Thoracic aorta (tissue), 2 donors: ENCODE measurements at places on chromosomes 3 and 15. TPM values are rescaled to one million over a fixed set of nuclear protein-coding genes. Genes with fewer than 3 reads are reported as not detected.

The SPESP1 gene
- total RNA-seq: 2.7 TPM

- H3K36me3 ChIP-seq: no peaks in the 10 kb centered on the region
- no peaks in the 10 kb centered on the region for H3K4me1 ChIP-seq
- no peak overlapping the region for H3K4me3 ChIP-seq
- no peak overlapping the region for H3K27ac ChIP-seq
- DNase-seq: no peak
- no peaks in the 10 kb centered on the region for H3K27me3 ChIP-seq
Measured at GRCh38 chr3:158220575-158220974, 110.7 kb downstream of the RSRC1 start.

DNA sequence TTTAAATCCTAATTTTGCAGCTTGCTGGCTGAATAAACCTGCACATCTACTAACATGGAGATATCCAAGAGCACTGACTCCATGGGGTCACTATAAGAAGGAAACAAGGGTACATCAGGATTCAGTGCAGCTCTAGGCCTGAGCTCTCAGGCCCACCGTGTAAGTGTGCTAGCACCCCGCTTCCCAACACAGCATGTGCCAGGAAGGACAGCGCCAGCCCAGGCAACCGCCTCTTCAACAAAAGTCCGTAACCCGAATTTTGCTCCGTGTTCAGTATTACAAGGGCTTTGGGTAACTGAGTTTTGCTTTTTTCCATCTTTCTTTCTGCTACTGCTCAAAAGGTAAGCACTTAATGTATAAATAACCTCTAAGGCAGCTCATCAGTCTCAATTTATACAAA lies 89.8 kb downstream of the LRIG1 start:
- H3K4me3 ChIP-seq: no peak overlapping the region
- DNase-seq: no peak
- H3K27ac ChIP-seq: no peak overlapping the region
- no peaks in the 10 kb centered on the region for H3K27me3 ChIP-seq
- peaks cover 22% of the 10 kb centered on the region for H3K36me3 ChIP-seq

DNA sequence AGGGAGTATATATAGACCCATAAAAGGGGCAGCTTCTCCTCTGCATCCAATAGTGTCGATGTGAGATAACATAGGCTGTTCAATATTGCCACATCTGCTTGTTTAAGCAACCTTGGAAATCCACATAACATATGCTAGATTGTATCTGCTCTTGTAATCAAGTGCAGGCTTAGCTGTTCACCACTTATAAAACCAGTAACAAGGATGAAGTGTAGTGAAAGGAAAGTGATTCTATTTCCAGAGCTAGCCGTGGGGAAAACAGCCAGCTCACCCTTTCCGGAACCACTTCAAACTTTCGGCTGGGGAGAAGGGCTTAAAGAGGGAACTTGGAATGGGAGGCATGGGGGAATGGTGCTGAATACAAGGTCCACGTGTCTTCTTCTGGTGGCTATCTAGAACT lies 204.0 kb downstream of the TAFA4 start:
- no peak overlapping the region for H3K4me3 ChIP-seq
- H3K27me3 ChIP-seq: no peaks in the 10 kb centered on the region
- H3K27ac ChIP-seq: no peak overlapping the region

The GNB5 gene
- 27.9 TPM for total RNA-seq

DNA sequence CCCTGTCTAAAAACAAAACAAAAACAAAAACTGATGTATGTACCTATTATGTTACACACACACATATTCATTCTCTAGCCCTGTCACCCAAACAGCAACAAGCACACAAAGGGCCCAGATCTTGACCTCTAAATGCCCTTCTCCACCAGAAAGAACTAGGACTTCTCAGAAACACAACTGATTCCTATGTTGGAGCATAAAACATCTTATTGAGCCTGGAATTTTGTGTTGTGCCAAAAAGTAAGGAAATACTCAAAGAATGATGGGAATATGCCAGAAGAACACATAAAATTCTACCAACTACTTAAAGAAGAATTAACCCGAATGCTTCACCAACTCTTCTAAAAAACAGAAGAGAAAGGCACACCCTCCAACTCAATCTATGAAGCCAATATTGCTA lies 66.7 kb upstream of the OCA2 start:
- peaks cover 30% of the 10 kb centered on the region for H3K36me3 ChIP-seq
- no peak for DNase-seq
- no peaks in the 10 kb centered on the region for H3K27me3 ChIP-seq
- no peak overlapping the region for H3K4me3 ChIP-seq
- no peak overlapping the region for H3K27ac ChIP-seq
- H3K4me1 ChIP-seq: no peaks in the 10 kb centered on the region

DNA sequence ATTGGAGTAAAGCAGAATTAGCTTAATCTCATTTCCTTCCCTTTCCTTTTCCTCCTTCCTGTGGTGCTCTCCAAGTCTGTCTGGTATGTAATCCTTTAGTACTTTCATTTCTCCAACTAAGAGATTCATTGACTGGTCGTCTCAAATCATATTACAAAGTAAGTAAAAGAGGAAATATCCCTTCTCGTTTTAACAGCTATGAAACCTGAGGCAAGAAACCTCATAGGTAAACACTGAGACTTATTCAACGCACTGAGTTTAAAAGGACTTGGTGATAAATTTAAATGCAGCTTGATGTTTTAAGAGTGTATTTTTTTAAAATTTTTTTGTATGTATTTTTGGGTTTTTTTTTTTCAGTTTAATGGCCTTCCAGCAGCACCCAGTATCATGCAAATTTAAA lies 117.2 kb upstream of the LRRC3B start:
- no peaks in the 10 kb centered on the region for H3K36me3 ChIP-seq
- H3K4me3 ChIP-seq: no peak overlapping the region
- no peak for DNase-seq
- H3K27ac ChIP-seq: no peak overlapping the region
- H3K4me1 ChIP-seq: no peaks in the 10 kb centered on the region

DNA sequence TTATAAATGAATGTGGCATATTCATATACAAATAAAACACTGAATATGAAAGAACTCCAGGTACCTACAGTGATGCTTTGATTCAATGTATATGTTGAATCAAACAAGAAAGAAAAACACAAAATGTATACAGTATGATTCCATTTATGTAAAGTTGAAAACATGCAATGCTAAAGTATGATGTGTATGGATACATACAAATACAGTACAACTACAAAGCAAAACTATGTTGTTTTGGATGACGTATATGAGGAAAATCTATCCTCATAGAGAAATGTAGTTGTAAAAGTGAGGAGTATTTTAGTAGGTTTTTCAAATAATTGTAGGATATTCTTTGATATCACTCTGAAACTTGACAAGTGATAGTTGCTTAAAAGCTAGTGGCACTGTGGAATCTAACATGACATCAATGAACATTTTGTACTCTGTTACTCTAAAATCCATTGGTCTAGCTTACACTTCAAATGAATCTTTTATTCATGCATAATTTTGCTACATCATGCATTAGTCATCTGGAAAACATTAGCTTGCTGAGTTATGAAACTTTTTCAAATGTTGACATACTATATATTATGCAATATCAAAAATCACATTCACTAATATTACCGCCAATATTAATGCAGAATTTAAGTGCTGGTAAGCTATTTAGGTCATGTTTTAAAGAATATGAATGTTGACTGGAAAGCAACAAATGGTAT lies 278.1 kb upstream of the CHRNA7 start:
- H3K4me1 ChIP-seq: no peaks in the 10 kb centered on the region
- no peak overlapping the region for H3K27ac ChIP-seq

- H3K4me3 ChIP-seq: no peak overlapping the region
- H3K27me3 ChIP-seq: no peaks in the 10 kb centered on the region
- DNase-seq: no peak
- H3K36me3 ChIP-seq: no peaks in the 10 kb centered on the region
- no peaks in the 10 kb centered on the region for H3K4me1 ChIP-seq
- no peak overlapping the region for H3K27ac ChIP-seq
Measured at GRCh38 chr15:29031502-29032228, 145.9 kb downstream of the APBA2 start.

The CASR gene
- total RNA-seq: not detected
